ENCODE measurements at places on chromosomes 5 and 9.
A peak's percentile ranks its signal among the peaks of the same experiment; 100 is the strongest.

DNA sequence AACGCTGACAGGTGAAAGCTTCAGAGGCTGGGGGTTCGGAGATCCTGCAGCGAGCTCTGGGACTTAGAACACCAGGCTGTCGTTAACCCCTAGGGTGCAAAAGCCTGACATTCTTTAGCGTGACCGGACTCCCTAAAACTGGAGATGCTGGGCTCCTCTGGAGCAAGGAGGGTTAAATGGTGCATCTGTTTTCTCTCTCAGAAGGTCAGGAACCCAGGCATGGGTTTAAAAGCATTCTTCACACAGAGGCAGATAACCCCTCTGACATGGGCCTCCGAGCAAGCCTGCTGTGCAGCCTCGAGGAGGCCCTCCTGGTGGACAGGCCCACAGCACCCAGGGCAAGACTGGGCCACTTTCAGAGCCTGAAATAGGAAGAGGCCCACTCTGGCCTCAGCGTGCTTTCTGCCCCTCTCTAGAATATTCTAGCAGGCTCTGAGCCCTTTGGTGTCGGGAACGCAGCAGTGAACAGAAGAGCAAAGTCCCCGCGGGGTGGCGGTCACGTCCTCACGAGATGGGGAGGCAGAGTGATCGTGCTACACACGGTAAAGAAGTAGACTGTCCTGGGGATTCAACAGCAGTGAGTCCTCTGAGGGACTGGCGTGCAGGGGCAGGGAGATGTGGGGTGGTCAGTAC, 124.8 kb downstream of the COL23A1 start:
- no peak for DNase-seq

DNA sequence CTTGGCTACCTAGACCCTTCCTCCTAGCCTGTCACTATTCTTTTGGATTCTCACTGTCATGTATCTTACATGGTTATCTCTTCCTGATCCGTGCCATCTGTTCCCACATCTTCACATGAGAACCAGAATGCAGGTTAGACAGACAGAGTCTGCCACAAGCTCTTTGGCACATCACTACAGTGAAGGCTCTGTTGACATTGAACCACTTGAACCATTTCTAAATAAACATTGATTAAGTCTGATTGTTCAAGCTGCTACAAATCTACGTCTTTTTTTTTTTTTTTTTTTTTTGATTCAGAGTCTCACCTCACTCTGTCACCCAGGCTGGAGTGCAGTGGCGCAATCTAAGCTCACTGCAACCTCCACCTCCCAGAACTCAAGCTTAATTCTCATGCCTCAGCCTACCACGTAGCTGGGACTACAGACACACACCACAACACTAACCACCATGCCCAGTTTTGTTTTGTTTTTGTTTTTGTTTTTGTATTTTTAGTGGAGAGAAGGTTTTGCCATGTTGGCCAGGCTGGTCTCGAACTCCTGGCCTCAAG, 85.1 kb upstream of the LRRTM2 start:
- DNase-seq, result no peak

DNA sequence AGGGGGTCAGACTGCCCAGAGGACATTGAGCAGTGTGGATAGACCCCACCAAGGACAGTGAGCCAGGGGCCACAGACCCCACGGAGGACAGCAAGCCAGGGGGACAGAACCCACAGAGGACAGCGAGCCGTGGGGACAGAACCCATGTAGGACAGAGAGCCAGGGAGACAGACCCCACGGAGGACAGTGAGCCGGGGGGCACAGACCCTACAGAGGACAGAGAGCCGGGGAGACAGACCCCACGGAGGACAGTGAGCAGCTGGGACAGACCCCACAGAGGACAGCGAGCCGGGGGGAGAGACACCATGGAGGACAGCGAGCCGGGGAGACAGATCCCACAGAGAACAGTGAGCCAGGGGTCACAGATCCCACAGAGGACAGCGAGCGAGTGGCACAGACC, 3.4 kb upstream of the ZDHHC11 start:
- no peak for DNase-seq

DNA sequence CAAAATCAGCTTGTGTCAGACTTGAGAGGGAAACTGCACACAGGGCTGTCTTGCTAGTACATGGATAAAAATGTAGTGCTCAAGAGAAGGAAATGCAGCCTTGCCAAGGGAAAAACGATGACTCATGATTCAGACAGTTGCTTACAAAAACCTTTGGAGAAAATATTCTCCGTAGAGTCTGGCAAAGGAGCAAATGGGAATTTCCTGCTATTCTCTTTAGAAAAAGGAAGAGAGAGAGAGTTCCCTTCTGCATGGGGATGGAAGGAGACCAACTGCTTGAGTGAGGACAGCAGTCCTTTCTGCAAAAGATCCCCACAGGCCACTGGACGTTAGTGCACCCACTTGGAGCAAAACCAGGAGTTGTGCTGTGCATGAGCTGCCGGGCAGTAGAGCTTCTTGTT, 7.6 kb downstream of the IFNB1 start:
- peak; percentile 13 for DNase-seq

- no peak for DNase-seq
Measured at GRCh38 chr5:179603308-179603707, 20.2 kb downstream of the HNRNPH1 start.

DNA sequence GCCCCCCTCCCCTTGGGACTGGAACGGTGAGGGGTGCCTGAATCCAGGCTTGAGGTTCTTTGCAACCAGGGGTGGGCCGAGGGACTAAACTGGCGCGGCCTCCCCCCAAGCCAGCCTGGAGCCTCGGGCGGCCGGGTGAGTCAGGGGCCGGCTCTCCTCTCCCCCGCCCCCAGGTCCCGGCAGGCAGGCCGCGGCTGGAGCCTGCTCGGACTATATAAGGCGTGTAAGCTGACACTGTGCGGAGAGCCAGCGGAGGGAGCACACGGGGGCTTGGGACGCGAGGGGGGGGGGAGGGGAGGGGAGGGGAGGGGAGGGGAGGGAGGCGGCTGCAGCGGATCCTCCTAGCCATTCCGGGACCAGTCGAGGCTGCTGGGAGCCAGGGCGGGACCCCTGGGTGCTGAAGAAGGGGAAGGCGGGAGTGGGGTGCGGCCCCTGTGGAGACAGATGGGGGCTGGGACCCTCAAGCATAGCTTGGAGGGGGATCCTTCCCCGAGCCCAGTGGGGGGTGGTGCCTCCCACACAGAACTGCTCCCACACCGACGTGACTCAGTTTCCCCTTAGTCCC, 595 bp downstream of the PDLIM7 start:
- peak; percentile 90 for DNase-seq

- DNase-seq, result no peak
Measured at GRCh38 chr5:33531824-33532223, 91.1 kb downstream of the TARS1 start.

DNA sequence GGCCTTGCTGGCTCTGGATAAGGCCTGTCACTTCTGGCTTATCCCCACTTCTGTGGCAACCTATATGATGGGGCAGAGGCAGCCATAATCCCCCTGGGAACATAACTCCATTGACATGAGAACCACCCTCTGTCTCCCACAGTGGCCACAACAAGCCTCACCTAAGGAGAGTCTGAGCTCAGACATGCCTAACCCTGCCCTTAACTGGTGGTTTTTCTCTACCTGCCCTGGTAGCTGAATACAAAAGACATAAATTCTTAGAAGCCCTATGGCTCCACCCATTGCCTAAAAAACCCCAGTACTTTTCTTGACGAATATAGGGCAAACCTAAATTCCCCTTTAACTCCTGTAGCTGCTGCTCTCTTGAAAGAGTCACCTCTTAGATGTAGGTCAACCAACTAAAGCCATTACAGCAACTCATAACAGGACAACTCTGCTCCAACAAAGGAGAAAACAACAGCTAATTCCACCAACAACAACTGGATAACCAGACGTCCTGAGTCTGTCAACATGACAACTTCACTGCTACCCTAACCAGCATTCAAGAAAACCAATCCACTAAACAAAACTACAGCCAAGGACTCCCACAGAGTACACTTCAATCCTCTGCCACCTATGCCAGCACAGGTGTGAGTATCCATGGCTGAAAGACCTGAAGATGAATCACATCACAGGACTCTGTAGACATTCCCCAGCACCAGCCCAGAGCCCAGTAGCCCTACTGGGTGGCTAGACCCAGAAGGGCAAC, 427.7 kb downstream of the PRELID2 start:
- no peak for DNase-seq

- no peak for DNase-seq
Measured at GRCh38 chr5:148998174-148998797, 64.6 kb downstream of the SH3TC2 start.

- DNase-seq, result no peak
Measured at GRCh38 chr5:68433526-68433922, 218.0 kb downstream of the PIK3R1 start.

DNA sequence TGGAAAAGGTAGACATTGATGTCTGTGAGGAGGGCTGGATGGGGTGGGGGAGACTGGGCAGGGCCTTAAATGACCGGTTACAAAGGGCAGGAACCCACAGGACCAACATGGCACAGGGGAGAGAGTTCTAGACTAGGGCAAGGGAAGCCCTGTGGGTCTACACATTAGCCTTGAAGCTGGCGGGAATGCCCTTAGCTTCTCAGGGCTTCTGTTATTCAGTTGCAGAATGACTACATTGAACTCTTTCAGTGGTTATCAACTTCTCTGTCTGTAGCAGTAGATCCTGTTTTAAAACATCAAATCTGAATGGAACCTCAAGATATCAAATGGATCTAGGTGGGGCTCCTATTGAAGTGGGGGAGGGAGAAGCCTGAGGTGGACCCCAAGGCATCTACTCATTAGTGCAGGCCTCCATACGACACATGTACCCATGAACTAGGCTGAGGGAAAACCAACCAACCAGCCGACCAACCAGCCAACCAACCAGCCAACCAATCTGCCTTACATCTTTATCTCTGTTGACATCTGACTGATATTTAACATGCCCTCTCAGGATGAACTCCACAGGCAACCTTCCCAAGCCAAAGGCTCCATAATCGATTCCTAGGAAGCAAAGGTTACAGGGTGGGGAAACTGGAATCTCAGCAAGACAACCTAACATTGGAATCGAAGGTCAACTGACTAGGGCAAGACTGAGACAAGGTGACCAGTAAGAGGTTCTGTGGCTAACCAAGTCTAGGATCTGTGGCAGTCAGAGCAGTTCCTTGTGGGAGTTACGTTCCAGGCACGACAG, 48.3 kb downstream of the DAP start:
- no peak for DNase-seq

- DNase-seq, result no peak
Measured at GRCh38 chr9:107737987-107738743, 248.6 kb upstream of the KLF4 start.

DNA sequence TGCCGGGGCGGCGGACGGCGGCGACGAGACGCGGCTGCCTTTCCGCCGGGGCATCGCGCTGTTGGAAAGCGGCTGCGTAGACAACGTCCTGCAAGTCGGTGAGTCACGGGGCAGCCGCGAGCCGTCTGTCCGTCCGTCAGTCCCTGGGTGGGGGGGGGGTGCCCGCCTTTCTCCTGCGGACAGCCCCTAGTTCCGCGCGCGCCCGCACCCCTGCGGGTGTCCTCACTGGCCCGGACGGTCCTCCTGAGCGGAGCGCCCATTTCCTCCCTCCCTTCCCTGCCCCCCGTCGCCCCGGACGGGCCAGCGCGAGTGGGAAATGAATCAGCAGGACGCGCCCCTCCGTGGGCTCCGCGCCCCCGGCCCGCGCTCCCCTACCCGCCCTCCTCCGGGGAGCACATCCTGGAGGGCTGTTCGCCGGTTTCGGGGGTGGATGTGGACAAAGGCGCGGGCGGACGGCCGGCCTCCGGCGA, 828 bp downstream of the ZSWIM6 start:
- DNase-seq, result no peak

DNA sequence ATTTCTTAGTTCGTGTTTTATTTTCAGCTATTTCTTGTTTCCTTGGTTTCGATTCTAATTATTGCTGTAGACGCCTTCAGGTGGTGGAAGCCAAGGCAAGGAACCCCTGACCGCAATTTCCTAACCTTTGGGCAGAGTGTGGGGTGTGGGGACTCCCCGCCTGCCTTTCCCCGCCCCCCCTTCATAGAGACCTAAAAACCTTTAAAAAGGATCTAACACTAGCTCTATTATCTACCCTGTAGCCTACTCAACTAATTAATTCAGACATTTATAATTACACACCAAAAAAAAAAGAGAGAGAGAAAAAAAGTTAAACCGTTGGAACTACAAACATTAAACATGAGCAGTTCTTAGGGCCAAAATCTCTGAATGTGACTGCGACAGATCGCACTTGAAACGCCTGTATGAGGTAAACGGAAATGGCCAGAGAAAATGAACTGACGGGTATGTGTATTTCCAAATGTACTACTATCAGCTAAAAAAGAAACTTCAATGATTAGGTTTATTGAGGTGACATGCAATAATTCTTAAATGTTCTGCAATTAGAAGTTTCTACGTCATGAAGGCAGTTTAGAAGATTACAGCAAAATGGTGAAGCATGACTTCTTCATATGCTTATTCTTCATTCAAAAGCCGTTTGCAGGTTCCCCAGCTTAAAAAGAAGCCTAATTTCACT, 19.0 kb upstream of the FER start:
- DNase-seq, result no peak

GRCh38 chr9:112034216-112034611, 137.6 kb downstream of the UGCG start:
- no peak for DNase-seq

GRCh38 chr5:79759848-79760247, 70.2 kb downstream of the CMYA5 start:
- no peak for DNase-seq

DNA sequence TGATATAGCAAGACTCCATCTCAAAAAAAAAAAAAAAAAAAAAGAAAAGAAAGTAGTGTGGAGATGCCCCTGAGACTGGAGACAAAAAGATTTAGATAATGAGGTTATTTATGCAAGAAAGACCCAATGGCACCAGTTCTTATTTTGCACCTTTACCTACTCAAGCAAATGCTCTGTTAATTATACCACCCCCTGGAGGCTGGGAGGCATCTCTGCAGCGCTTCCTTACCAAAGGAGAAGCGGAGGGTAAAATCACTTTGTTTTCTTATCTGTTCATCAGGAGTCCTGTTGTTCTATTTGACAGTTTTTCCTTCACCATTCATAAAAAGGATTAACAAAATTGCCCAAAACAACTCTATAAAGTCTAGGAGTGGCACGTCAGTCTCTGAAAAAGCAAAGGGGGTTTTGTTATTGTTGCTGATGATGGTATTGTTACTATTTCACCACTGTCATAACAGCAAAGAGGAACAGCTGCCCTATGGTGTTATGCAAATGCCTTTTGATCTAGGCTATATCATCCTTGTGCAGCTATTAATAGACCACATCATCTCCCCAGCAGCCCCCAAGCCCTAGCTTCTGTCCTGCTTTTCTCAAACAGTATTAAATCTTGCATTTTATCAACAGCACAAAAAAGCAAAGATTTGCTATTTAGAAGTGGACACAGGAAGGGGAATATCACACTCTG, 174.0 kb downstream of the PALM2AKAP2 start:
- no peak for DNase-seq

DNA sequence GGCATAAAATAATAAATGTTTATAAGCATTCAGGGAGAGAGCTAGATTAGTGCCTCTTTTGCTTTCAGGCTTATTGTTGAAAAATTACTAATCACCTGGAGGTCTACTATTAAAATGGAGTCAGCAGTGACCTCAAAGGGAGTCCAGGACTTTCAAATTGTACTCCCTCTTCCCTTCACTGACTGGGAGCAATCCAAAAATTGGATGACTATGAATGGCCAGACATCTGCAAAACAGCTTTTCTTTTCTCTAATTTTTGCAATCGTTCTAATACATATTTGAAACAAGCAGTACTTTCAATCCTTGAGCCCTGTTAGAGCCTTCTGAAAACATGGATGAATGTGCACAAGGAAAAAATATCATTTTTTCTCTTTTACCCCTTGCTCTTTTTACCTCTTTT, 461.8 kb downstream of the TMEM232 start:
- no peak for DNase-seq

All from HTR-8/SVneo (cell line).